Brain pericyte (primary cell): ENCODE measurements at places on chromosomes 5 and 9.

DNA sequence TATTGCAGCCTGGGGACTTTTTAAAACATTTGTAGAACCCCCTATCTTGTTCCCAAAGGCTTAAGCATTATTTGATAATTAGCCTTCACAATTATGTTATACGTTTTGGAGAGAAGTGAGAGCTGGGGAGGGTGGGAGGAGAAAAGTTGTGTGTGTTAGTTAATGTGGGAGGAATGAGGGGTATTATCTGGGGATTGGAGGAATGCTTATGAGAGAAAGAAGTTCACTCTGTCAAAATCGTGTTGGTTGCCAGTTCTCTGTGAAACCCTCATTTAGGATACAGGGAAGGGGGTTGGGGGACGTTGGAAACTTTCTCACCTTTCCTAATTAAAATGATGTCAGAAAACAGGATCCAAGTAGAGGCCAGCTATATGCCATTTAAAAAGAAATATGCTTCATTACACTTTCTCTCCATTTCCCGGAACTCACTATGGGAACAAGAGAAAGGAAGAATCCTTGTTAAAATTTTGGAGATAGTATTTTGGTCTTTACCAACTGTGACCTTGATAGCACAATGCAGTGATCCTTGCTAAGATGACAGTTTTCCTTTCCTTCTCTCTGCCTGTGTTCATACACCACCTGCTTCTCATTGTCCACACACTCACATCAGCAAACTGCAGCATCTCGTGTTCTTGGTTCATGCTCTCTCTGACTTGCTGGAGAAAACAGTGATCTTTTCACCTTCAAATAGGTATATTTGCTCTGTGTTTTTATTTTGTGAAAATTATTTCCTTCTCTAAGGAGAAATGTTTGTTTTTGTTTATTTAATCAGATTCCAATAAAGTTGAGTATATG lies 336.7 kb upstream of the CLINT1 start:
- DNase-seq = no peak

DNA sequence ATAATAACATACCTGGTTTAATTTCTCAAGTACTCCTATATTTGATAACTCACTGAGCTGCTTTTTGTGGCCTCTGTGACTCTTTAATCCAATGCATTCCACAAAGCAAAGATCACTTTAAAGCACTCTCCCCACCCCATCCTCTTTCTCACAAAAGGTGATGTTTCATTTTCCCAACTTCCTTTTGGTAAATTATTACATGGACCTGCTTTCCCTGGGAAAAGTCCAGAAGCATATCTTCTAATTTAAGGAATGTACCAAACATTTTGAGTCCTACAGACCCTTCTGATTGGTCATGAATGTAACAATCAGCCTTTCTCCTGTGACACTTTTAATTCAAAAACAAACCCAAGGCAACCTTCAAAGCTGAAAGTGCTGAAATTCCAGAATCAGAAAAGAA lies 71.1 kb downstream of the MLLT3 start:
- DNase-seq = no peak

- DNase-seq = no peak
Observed at GRCh38 chr5:83895860-83896259, 175.2 kb upstream of the HAPLN1 start.

- peak; percentile 10 for DNase-seq
Observed at GRCh38 chr9:73683862-73684591, 532.4 kb downstream of the ANXA1 start.

- DNase-seq = no peak
Observed at GRCh38 chr5:148763996-148764395, 62.4 kb upstream of the ADRB2 start.

DNA sequence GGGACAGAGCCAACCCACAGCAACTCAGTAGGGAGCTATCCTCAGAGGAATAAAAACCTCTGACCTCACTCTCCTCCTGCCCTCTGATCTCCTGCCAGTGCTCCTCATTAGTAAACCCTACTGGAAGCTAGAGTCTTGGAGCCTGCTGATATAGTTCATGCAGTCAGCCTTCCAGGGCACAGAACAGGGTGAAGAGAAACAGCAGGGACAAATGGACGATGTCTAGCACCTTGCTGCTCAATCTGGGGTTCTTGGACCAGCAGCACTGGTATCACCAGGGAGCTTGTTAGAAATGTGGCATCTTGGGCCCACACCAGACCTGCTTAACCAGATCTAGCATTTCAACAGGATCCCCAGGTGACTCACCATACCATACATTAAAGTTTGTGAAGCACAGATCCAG lies 5.5 kb upstream of the GALNT12 start:
- no peak for DNase-seq

DNA sequence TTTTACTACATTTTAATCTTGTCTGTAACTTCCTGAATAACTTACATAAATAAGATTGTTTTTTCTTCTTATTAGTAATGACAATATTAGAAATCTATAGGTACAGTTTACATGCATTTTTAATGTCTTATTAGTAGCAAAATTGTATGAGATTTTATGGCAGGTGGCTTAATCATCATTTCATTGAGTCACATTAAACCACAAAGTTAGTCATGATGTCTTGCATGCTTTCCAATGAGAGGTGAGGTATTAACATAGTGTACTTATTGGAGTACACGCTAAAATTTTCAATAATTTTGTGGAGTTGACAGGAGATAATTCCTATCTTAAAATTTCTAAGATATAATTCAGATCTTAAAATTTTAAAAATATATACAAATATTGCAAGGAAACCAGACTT lies 989.6 kb upstream of the ARRDC3 start:
- no peak for DNase-seq

DNA sequence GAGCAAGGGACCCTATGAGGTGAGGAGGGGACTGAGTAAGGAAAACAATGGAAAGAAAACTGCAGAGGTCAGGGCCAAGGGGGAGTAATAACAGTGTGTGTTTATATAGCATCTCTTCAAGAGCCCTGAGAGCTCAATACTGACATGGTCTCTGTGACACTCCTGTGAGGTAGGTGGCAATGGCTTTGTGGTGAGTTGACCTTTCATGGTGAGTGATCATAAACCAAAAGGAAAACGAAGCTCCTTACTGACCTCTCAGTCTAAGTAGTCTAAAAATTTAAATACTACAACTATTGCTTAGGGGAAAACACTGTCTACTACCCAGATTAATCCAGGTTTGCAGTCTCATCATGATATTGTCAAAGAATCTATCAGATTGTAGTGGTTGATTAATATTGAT lies 130.9 kb downstream of the SNCAIP start:
- no peak for DNase-seq

GRCh38 chr5:123845356-123846100 lies 333.6 kb downstream of the CSNK1G3 start:
- no peak for DNase-seq

GRCh38 chr9:37549527-37549926 lies 26.7 kb downstream of the FBXO10 start:
- DNase-seq = no peak

- no peak for DNase-seq
Observed at GRCh38 chr9:68480807-68481206, 59.9 kb downstream of the TMEM252 start.

DNA sequence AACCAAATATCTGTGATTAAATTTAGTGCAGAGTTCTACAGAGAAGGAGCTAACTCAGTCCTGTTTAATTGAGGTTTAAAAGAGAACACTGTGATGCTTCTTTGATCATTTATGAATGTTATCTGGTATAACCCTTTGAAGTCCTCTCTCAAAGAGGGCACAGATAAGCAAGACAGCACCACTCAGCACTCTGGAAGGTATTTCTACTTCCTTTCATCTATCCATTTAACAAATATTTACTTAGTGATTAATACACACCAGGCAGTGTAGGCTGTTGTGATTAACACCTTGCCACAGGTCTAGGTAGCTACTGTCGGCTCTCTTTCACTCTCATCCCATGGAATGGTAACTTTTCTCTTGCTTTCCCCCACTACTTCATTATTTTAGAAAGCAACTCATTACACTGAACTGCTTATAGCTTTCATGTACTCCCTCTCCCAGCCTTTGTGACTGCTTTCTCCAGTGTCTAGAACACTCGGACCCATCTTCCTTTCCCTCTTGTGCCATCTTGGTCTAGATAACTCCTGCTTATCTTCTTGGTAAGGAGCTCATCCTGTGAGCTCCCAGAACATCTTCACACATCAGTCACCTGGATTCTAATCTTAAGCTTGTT lies 54.7 kb downstream of the GLDC start:
- no peak for DNase-seq

- DNase-seq = no peak
Observed at GRCh38 chr5:80266566-80266965, 10.7 kb upstream of the SERINC5 start.

GRCh38 chr5:74167206-74167929 lies 473.2 kb downstream of the ENC1 start:
- no peak for DNase-seq

DNA sequence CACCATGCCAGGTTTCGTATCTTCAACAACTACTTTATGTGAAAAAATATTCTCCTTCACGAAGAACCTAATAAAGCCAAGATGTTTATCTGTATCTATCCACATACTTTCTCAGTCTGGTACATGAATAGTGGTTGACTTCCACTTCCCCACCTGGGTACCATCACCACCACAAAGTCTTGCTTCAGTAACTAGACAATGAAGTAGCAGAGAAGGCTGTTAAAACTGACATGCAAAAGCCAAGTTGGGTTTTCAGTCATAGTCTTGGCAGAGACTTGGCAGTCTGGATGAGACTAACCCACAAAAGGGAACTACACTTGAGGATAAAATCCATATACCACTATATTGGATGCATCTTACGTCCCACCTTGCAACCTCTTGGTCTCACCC lies 5.0 kb downstream of the P4HA2 start:
- DNase-seq = no peak

GRCh38 chr5:94463739-94464138 lies 154.7 kb downstream of the KIAA0825 start:
- DNase-seq = no peak

DNA sequence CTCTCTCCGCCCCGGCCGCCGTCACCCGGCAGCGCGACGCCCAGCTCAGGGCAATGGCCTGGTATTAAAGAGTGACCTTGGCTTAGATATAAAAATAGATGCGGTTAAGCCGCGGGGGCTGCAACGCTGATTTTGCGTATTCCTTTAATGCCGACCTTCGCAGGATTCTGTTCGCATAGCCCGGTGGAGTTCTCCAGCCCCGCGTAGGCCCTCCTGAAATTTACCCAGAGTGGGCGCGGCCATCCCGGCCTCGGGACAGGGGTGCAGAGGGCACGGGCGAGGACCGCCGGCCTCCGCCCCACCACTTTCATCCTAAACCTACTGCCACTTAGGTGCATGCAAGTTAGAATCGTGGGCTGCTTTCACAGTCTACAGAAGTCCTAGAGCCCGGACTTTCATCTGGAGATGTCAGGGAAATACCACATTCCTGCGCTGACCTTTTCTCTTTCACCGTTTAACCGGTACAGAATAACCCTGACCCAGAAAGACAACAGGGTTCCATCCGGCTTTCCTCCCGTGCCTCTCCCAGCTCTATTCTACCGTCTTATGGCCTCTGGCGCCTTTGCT lies 492 bp upstream of the FAM169A start:
- no peak for DNase-seq

DNA sequence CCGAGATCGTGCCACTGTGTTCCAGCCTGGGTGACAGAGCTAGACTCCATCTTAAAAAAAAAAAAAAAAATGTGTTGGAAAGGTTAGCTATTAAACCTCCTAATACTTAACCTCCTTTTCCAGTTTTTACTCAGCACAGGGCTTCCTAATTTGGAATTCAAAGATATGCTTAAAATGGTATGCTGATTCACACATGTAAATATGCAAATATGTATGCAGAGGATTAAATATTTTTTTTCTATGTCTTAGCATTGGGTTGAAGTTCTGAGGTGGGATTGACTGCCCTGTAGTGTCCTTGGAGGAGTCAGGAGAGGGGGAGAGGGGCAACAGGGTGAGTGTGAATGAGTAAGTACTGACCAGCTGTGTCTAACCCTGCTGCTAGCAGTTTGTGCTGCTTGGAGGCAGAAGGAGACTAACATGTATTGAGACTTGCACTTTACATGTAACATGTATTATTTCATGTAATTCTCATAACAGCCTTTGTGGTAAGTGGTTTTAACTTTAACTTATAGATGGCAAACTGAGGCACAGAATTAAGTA lies 63.2 kb downstream of the SLC44A1 start:
- DNase-seq = no peak

GRCh38 chr5:108487951-108488350 lies 106.1 kb upstream of the FBXL17 start:
- DNase-seq = no peak

- no peak for DNase-seq
Observed at GRCh38 chr5:142677198-142677597, 8.7 kb downstream of the FGF1 start.

GRCh38 chr5:175547842-175548241 lies 69.5 kb downstream of the SFXN1 start:
- DNase-seq = no peak

GRCh38 chr9:75612205-75612604 lies 278.3 kb upstream of the PCSK5 start:
- DNase-seq = no peak

DNA sequence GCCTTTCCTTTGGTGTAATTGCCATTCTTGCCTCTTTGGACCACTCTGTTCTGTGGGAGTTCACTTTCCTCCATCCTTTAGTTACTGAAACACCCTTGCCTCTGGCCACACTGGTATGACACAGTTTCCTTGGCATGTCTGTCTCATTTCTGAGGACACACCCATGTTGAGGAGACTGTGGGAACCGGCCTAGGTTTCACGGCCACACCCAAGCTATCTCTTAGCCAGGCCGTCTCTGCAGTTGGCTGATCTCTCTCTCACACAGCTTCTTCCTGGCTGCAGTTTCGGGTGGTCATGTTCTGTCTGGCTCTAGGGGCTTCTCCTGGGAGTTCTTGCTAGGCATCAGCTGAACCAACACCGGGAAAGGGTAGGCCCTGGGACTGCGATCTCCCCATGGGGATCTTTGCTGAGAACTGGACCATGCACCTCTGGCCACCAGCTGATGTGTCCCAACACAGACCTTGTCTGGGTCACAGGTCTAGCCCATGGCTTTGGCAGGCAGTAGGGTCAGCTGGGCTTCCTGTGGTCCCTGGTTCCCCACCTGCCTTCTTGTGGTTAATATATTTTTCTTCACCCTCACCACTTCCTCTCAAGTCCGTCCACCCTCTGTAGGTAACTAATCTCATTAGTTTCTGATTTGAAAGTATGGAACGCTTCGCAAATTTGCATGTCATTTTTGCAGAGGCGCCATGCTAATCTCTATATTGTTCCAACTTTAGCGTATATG lies 24.9 kb downstream of the ARHGEF37 start:
- DNase-seq = no peak

DNA sequence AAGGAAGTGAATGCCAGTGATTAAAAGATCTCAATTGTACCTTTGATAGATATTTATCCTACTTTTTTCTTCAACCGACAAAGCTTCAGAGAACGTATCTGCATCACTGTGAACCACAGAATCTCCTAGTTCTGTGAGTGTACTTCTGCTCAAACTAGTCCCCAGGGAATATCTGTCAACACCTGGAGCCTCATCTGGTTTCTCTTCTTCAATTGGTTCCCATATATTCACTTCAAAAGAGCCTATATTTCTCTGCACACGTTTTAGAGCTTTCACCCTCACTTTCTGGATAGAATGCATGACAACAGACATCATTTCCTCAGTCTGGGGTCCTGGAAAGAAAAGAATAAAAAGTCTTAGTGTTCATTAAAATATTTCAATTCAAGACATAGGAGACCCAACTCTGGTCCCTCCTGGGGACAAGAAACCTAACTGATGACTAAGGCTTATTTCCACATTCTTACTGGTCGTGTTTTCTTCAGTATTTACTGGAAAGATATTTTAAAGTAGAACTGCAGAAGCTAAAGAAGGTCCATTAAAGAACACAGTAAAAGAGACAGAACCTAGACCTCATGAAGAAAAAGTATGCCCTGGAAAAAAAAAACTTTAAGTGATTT lies 64.3 kb downstream of the CPLANE1 start:
- DNase-seq = no peak
